Placental pericyte (primary cell): ENCODE measurements at places on chromosomes 11 and 22. TPM values are rescaled to one million over a fixed set of nuclear protein-coding genes. Genes with fewer than 3 reads are reported as not detected.

Gene HSPA8
- total RNA-seq = 1,642 and 3,787 TPM in 2 replicates

Gene OR4C13
- total RNA-seq = not detected in 2 replicates

Gene KRTAP5-2
- total RNA-seq = not detected in 2 replicates

Gene C11orf16
- total RNA-seq = not detected in 2 replicates

Gene PACSIN2
- 80.3 and 83.2 TPM in 2 replicates for total RNA-seq

Gene OR8A1
- under 0.01 TPM in 2 replicates for total RNA-seq

Gene CEND1
- 0.22 and 1.4 TPM in 2 replicates for total RNA-seq

Gene CDKN1C
- 1.7 and 16.2 TPM in 2 replicates for total RNA-seq
